ENCODE measurements at places on chromosomes 13 and 19. TPM values are rescaled to one million over a fixed set of nuclear protein-coding genes. Genes with fewer than 3 reads are reported as not detected.

- ATAC-seq, result no peak
Measured at GRCh38 chr19:54387991-54388801, 23.5 kb upstream of the LAIR1 start.

The SCEL gene
- total RNA-seq, result 1.6 TPM

The ELSPBP1 gene
- total RNA-seq, result not detected

DNA sequence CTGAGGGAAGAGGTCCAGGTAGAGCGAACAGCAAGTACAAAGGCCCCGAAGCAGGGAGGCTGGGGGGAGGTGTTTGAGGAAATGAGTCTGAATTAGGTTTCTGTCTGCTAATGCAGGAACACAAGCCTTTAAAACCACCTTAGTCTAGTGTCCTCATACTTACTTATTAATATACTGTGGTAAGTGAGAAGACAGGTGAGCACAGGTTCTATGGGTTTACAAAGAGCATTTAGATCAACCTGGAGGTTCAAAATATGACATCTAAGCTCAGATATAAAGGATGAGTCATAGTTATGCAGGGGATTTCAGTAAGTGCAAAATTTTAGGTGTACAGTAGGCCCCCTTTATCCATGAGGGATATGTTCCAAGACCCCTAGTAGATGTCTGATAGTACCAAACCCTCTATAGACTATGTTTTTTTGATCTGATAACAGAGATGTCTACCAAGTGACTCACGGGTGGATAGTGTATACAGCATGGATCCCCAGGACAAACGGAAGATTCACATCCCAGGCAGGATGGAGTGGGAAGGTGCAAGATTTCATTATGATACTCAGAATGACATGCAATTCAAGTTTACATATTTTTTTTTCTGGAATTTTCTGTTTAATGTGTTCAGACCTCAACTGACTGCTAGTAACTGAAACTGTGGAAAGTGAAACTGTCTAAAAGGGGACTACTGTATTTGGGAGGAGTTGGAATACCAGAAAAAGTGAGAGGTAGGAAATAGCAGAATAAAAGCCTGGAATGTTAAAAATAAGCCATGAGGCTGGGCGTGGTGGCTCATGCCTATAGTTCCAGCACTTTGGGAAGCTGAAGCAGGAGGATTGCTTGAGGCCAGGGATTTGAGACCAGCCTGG, 18.2 kb upstream of the MED4 start:
- ATAC-seq, result no peak

DNA sequence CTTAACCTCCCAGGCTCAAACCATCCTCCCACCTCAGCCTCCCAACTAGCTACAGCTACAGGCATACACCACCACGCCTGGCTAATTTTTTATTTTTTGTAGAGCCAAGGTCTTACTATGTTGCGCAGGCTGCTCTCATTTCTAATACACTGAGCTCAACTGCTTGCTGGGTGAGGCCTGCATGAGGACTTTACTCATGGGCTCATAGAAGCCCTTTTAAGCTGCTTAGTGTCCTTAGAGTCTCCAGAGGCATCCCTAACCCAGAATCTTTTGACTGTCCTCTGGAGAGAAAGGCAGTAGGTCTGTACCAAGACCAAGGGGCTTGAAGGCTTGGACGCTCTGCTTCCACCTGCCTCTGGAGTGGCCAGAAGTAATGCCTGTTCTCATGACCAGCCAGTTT, 141.6 kb downstream of the TM9SF2 start:
- ATAC-seq, result no peak

The HSH2D gene
- total RNA-seq, result not detected

DNA sequence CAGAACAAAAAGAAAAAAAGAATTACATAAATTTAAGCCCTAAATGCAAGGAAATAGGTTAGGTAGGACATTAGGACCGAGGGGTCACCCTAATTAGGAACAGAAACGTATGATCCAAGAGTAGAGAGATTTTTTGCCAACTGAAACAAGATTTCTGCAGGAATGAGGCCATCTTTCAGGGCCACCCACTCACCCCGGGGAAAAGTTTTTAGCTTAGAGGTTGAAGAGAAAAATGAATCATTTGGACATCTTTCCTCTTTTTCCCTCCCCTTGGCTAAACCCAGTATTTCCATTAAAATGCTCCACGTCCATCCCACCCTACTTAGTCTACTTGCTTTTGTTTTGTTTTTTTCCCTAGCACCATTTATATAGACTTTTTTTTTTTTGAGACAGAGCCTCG, 10.6 kb upstream of the PNMA8A start:
- peak; percentile 40 for ATAC-seq

- ATAC-seq, result peak; percentile 91
Measured at GRCh38 chr19:47863514-47863936, 4.5 kb downstream of the TPRX2 start.

DNA sequence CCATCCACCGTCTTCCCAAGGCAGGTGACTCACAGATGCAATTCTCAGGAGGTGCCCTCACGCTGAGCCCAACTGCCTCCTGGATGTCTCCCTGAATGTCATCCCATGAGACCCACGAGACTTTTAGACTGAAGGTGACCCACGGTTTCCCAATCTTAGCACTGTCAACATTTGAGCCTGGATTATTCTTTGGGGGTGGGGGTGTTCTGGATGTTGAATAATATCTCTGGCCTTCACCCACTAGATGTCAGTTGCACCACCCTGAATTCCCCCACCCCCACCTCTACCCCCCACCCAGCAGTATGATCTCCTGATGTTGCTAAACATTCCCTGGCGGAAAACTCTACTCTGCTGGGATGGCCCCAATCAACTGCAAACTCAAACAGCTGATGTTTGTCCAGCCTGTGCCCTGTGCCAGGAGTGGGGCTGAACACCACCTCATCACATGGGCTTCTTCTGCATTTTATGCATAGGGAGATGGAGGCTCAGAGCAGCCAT, 2.2 kb upstream of the CYP4F22 start:
- ATAC-seq, result no peak

The RAB20 gene
- 23.1 TPM for total RNA-seq

- no peak for ATAC-seq
Measured at GRCh38 chr13:58500938-58501337, 869.4 kb downstream of the PCDH17 start.

DNA sequence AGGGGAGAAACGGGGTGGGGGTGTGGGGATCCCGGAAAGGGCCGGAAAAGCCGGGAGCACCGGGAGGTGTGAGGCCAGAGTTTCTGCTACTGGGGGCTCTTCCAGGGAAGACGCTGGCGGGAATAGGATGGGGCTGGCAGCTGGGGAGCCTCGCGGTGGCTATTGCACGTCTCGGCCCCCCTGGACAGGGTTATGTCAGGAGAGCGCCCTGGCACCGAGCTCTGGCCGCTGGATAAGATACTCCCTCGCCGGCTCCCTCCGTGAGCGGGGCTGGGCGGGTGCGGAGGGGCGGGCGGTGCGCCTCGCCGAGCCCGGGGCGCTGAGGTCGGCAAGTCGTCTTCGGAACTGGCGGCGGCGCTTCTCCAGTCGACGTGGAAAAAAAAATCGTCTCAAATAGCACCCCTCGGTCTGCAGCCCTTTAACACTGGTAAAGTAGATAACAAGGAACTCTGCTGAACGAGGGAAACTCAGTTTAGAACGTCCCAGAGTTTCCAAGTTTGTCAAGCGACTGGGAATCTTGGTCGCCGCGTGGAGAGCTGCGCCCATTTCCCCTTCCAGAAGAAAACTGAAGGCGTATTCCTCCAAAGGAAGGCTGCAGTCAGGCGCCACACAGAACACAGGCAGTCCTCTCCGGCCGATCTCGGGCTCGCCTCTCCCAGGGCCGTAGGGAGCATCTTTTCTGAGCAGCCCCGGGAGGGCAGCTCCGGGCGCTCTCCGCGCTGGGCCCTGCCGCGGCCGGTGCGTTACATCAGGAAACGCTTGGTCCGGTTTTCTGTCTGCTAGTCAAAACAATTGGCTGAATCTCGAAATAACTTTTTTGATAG, 115.1 kb downstream of the KCNRG start:
- ATAC-seq, result peak; percentile 31

The VSTM1 gene
- total RNA-seq, result not detected

GRCh38 chr13:111519490-111520170, 199.2 kb downstream of the TEX29 start:
- no peak for ATAC-seq

DNA sequence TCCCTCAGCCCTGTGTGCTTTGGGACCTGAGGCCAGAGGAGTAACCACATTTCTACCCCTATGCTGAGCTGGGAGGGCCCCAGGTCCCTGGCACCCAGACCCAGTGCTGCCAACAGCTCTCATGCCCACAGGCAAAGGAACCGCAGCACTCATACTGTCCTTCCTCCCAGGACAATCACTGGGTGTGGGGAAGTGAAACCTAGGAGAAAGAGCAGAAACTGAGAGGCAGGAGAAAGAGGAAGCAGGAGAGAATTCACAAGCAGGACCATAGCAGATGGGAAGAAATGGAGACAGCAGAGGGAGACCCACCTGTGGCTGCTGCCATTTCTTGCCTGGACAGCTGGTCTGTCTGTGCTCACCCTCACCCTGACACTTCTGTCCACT, 18.9 kb downstream of the CCDC97 start:
- no peak for ATAC-seq

DNA sequence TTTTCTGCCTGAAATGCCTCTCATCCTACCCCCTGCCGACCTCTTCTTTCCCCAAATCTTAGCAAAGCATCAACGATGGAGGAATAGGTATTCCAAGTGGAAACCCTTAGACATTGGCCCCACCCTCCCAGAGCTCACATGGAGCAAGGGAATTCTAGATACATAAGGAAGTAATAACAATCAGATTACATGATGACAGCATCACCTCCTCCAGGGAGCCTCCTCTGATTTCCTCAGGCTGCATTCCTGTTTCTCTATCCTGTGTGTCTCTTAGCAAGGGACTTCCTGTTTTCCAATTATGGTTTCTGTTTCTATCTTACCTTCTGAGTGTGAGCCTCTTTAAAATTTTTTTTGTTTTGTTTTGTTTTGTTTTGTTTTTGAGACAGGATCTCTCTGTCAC, 246.6 kb downstream of the TSHZ3 start:
- no peak for ATAC-seq

DNA sequence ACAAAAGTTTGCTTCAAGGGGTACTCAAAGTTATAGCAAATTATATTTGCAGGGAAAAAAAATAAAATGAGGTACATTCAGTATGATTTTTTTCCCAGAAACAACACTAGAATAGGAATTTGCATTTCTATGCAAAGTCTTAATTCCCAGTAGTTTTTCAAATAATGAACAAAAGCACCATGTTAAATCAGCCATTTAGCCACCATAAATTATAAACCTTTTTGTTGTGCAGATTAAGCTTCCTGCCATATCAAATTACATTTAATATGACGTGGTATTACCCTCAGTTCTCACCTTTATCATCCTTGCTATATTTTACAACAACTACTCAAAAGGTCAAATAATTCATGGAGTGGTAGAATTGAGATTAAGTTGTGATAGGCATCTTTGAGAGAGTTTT, 136.6 kb upstream of the FRY start:
- no peak for ATAC-seq
